ENCODE measurements at places on chromosomes 5 and 9.

- no peak for DNase-seq
Measured at GRCh38 chr9:30970812-30971211, 1413.6 kb upstream of the ACO1 start.

GRCh38 chr5:5886812-5887486, 464.5 kb downstream of the ICE1 start:
- no peak for DNase-seq

GRCh38 chr9:5958273-5958672, 57.2 kb downstream of the RANBP6 start:
- DNase-seq: no peak

GRCh38 chr5:93571114-93571949, 9.7 kb downstream of the NR2F1-AS1 start:
- DNase-seq: peak; percentile 19

DNA sequence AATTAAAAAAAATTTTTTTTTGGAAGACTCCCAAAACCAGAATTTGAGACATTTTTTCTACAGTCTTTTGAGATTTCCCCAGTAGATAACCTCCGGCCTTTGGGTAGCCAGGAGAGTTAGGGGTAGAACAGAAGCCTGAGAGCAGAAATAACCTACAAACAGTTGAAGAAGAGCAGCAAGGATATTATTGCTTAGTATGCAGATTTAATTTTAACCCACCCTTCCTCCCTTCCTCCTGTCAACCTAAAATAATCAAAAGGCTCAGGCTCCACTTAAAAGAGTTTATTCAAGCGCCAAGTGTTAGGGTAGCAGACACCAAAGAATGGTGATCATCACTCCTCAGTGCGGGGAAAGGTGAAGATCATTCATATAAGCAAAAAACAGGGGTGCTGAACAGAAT, 17.4 kb upstream of the FAM120A start:
- no peak for DNase-seq

DNA sequence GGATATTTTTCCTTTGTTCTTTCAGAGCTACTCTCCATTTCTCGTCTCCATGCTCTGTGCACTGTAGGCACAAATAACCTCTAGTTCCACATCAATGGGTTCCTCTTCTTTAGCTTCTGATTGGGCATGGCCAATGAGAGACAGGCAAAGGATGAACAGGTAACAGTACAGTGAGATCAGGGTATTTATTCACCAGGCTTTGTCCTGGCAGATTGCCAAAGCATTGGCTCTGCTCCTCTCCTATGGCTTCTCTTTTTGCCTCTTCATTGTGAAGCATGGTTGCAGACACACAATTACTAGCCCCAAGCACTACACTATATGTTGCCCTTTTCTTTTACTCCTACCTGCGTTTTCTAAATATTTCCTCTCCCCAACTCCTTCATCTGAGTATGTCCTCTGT, 215.1 kb upstream of the ARRDC3 start:
- no peak for DNase-seq

- DNase-seq: peak; percentile 94
Measured at GRCh38 chr5:88268385-88269184, at the start of gene TMEM161B. TMEM161B (minus strand) TSS chr5:88268845; CDS start chr5:88268723, 122 bp downstream.

DNA sequence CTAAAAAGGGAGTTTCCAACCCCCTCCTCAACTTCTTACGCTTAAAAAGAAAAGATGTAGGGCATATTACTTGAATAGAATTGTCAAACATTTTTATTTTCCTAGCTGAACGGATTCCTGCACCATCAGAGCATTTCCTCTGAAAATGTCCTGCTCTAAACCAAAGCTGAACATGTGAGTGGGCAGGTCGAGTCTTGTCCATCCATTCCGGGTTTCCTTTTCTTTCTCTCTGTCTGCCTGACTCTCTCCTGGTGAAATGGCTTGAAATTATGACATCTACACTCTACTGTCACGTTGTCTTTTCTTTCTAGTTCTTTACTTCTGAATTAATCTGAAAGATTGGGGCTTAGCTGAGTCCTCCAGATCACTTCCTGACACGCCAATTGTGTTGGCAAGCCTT, 39.2 kb upstream of the PTPN3 start:
- no peak for DNase-seq

DNA sequence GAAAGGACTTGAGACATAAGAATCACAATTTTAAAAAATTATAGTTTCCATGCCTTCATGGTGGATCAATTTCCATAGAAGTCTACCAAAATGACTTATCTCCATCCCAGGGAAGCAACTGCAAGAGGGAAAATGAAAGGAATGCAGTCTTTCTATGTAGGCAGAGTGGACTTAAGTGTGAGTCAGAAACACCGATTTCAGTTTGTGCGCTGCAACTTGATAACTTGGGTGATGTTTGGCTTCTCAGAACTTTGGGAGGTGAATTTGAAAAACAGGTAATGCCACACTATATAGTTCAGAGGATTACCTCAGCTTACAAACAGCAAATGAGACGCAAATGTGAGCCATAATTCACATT, 708 bp upstream of the CSNK1G3 start:
- DNase-seq: no peak

DNA sequence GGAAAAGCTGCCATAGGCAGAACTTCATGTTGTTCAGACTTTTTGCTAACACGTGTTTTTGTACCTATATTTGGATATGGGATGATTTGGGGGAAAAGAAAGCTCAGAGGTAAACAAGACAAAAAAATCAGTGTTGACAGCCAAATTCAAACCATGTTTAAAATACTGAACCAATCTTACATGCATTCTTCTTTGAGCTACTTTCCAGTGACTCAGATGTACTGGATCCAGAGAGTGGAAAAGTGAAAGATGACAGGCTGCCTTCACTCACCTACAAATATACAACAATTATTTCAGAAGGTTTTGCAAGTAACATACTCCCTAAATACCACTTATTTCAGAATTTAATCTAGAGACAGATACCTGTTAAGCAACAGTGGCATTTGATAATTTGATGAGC, 165.7 kb downstream of the MPDZ start:
- no peak for DNase-seq

DNA sequence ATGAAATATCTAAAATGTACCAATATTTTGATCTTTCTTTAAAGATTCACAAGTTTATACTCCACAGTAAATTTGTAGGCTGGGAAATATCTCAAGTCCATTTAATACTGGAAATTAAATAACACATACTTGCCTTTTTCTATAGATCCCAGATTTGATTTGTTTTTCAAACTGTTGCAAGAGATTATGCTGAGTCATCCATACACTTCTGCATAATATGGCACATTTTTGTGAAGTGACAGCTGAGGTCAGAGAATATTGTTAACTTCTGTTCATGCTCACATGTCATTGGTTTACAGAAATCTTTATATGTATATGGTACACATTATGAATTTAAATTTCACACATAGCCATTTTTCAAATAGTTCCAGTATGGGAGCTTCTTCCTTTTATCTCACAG, 1066.3 kb upstream of the NUDT12 start:
- DNase-seq: peak; percentile 1

- peak; percentile 41 for DNase-seq
Measured at GRCh38 chr5:126961702-126962101, 68.7 kb downstream of the MARCHF3 start.

DNA sequence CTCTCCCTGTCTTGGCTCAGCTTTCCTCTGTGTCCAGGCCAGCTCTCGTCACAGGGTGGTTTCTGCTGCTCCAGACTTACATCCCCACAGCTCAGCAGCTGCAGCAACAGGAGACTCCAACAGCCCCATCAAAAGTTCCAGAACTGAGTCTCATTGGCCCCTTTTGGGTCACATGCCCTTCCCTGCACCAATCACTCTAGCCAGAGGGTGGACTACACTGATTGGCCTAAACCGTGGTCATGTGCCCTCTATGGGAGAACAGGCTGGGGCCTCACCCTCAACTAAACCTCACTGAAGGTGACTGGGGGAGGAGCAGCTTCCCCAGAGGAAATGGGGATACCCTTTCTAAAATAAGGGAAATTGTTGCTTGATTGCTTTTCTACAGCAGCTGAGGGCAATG, 44.4 kb upstream of the CPLX2 start:
- no peak for DNase-seq

DNA sequence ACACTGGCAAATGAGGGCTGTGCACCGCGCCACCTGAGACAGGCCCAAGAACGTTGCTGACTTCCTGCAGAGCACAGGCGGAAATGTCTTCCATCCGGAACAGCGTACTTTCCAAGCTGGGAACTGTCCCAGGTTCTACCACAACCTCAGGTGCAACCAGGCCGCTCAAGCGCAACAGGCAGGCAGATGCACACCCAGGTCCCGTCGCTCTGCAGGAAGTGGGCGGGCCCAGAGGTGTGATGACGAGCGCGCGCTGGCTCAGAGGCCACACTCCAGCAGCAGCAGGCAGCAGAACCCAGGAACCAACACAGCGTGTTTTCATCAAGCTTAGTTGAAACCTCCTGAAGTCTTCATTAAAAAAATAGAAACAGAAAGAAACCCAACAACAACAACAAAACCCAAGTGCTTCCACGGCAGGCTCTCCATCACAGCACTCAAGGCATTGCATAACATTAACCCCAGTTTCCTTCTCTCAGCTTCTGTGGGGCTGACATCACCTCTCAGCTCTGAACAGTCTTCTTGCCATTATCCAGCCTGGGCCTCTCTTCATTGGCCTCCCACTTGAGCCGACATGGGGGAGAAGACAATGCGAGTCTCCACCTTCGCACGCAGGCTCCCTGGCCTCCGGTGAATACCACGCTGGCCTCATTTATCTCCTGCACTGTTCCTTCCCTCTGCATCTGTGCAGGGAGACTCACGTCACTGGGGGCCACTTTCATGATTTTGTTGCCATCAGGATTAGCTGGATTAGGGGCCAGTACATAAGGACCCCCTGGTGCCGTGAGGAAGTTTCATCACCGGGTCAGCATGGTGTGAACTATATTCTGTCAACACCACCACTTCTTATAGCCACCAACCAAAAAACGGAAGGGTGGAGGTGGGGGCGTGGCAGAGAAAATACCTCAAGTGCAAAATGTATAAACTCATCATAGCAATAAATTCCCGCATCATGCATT, 22.1 kb downstream of the PTCH1 start:
- peak; percentile 48 for DNase-seq

GRCh38 chr5:72811849-72812248, 4.6 kb upstream of the TNPO1 start:
- no peak for DNase-seq

DNA sequence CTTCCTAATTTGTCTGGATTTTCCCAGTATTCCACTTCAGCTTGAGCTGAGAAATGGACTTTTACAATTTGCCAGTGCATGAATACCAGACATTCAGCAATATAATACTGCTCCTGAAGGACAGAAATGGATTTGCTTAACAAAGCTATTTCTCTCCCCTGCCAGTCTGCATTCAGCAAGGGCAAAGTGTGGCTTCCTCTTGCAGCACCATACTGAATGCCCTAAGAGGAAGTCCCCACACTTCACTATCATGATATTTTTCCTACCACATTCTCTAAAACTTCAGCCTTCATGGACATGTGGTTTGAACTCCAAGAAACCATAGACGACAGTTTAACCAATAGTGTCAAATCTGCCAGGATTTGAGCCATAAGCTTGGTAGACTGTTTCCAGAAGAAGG, 19.8 kb upstream of the TLE4 start:
- DNase-seq: peak; percentile 51

GRCh38 chr5:54663866-54664265, 146.3 kb downstream of the SNX18 start:
- DNase-seq: no peak

GRCh38 chr5:43833961-43834360, 231.0 kb downstream of the NNT start:
- DNase-seq: no peak
